Astrocyte (in vitro differentiated cells and primary cell): ENCODE measurements at places on chromosomes 7 and 10.

GRCh38 chr7:117212969-117213877, 109.6 kb downstream of the WNT2 start:
- H3K36me3 ChIP-seq: peaks cover 4% of the 10 kb centered on the region
- H3K4me1 ChIP-seq: peaks cover 17% of the 10 kb centered on the region
- H3K4me3 ChIP-seq: no peak overlapping the region
- H3K27me3 ChIP-seq: no peaks in the 10 kb centered on the region
- no peak overlapping the region for H3K27ac ChIP-seq

DNA sequence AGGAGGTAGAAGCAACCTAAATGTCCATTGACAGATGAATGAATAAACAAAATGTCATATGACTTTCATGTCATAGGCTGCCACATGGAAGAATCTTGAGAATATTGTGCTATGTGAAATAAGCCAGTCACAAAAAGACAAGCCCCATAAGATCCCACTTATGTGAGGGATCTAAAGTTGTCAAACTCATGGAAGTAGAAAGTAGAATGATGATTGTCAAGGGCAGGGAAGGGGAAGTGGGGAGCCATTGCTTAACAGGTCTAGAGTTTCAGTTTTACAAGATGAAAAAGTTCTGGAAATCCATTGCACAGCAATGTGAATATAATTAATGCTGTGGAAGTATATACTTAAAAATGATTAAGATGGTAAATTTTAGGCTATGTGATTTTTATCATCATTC, 229.3 kb upstream of the KMT2E start:
- no peak overlapping the region for H3K4me3 ChIP-seq
- no peak for DNase-seq
- H3K27ac ChIP-seq: no peak overlapping the region
- no peaks in the 10 kb centered on the region for H3K36me3 ChIP-seq

DNA sequence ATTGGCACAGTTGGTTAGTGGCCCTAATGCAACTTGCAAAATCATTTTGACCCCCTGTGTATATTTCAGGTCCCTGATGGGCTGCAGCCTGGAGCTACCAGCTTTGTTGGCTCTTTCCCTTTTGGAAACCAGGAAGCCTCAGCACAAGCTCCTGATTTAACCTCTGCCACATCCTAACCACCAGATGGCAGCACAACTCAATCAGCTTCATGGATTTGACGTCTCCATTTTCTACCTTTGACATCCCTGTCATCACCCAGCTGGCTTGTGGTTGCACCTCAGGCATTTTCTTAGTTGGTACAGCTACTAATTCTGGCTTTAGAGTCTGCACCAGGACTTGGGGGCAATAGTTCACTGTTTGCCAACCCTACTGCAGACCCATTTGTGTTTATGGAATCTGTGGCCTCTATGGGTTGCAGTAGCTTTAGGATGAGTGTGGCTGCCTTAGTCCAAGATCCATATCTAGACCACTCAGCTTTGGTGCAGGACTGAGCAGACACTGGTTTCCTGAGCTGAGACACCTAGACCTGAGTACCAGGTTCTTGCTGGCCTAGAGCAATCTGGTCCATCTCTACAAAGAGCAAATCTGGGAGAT, 456.2 kb downstream of the REEP3 start:
- no peaks in the 10 kb centered on the region for H3K4me1 ChIP-seq
- no peak overlapping the region for H3K4me3 ChIP-seq
- no peaks in the 10 kb centered on the region for H3K36me3 ChIP-seq
- H3K27me3 ChIP-seq: no peaks in the 10 kb centered on the region
- peak; percentile 2 for DNase-seq

- H3K4me3 ChIP-seq: peak within 1 kb of the TSS; percentile 60
- no peak within 1 kb of the TSS for H3K27ac ChIP-seq
- peak; percentile 19 for DNase-seq
Measured at GRCh38 chr7:132575982-132576720, at the start of gene PLXNA4. PLXNA4 (minus strand) TSS chr7:132576470; CDS start chr7:132508693, 67,777 bp downstream.

DNA sequence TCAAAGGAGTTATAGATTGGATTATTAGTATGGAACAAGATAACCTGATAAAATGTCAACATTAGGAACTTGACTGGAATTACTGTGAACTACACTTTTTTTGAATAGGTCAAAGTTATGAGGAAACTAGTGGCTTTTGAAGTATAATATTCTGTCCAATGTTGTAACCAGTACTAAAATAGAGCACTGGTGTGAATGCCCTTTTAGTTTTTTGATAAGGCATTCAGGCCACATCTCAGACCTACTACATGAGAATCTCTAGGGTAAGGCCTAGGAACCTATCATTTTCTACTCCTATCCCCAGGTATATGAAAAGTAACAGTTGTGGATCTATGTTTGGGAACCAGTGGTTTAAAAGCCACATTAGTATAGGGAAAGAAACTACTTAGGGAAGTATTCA, 16.4 kb downstream of the KMT2E start:
- no peaks in the 10 kb centered on the region for H3K27me3 ChIP-seq
- no peak for DNase-seq
- H3K4me1 ChIP-seq: no peaks in the 10 kb centered on the region
- no peak overlapping the region for H3K27ac ChIP-seq
- H3K36me3 ChIP-seq: no peaks in the 10 kb centered on the region
- no peak overlapping the region for H3K4me3 ChIP-seq

DNA sequence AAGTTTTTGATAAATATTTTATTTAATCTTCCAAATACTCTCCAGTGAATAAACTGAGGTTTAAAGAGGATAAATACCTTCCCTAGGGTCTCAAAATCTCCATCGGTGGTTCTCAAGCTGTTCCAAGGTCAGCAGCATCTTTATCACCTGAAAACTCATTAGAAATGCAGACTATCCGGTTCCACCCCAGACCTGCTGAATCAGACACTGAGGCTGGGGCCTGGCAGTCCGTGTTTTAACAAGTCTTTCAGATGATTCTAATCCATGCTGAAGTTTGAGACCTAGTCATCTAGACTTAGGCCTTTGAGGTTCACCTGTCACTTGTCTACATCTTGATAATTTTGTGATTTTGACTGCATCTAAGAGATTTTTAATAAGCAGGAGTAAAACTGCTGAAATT, 37.5 kb downstream of the PLEKHA8 start:
- H3K4me1 ChIP-seq: peaks cover 7% of the 10 kb centered on the region
- H3K27ac ChIP-seq: no peak overlapping the region
- no peak overlapping the region for H3K4me3 ChIP-seq
- no peaks in the 10 kb centered on the region for H3K27me3 ChIP-seq

- H3K4me1 ChIP-seq: no peaks in the 10 kb centered on the region
- no peak for DNase-seq
- H3K27ac ChIP-seq: no peak overlapping the region
- no peak overlapping the region for H3K4me3 ChIP-seq
Measured at GRCh38 chr10:103931603-103932002, 13.6 kb upstream of the STN1 start.

DNA sequence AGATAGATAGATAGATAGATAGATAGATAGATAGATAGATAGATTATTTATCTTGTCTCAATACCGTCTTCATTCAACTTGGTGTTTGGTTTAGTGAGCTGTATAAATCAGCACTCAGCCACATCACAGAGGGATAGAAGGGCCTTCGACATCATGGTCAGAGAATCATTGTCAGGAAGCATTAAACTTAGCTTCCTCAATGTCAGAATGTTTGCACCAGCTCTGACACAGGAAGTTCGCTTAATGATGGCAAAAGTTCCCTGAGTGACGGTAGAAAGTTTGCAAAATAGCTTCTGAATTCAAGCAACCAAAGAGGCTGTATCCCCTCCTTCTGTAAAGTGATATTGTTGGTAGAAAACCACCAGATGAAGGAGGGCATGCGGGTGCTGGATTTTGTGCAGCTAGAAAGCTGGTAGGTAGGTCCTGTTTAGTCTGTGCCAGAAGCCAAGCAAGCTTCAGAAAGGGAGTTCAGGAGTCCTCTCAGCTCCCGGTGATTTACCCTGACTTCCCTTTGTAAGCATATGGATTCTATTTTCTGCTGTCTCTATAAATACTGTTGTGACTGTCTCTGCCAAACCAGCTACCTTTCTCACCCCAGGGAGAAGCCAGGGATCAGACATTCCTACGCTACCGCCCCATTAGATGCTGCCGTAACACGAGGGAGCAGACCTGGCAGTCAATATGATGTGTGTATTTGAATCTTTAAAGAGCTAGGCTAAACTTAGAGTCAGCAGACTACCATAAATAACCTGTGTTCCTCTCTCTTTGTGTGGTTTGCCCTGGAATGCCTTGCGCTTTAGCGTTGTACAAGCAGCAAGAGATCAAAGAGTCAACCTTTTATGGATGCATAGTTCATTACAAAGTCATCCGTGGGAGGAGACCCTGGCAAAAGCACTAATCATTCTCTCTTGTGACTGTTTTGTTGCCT, 200.5 kb upstream of the KIAA1217 start:
- H3K27me3 ChIP-seq: no peaks in the 10 kb centered on the region
- no peaks in the 10 kb centered on the region for H3K36me3 ChIP-seq
- H3K4me1 ChIP-seq: peaks cover 23% of the 10 kb centered on the region
- peak overlapping the region; percentile 69 for H3K27ac ChIP-seq
- DNase-seq: peak; percentile 98

GRCh38 chr10:122328676-122329075, 45.8 kb upstream of the PLEKHA1 start:
- H3K4me1 ChIP-seq: no peaks in the 10 kb centered on the region
- H3K36me3 ChIP-seq: no peaks in the 10 kb centered on the region
- H3K27me3 ChIP-seq: no peaks in the 10 kb centered on the region
- H3K27ac ChIP-seq: no peak overlapping the region
- no peak overlapping the region for H3K4me3 ChIP-seq

- H3K27me3 ChIP-seq: no peaks in the 10 kb centered on the region
- no peaks in the 10 kb centered on the region for H3K4me1 ChIP-seq
- no peak overlapping the region for H3K27ac ChIP-seq
- DNase-seq: no peak
- H3K4me3 ChIP-seq: no peak overlapping the region
- H3K36me3 ChIP-seq: no peaks in the 10 kb centered on the region
Measured at GRCh38 chr7:77532247-77532646, 4.8 kb upstream of the PTPN12 start.
